Thymus (tissue), 14 donors: ENCODE measurements at places on chromosomes 4 and X.
A peak's percentile ranks its signal among the peaks of the same experiment; 100 is the strongest.

DNA sequence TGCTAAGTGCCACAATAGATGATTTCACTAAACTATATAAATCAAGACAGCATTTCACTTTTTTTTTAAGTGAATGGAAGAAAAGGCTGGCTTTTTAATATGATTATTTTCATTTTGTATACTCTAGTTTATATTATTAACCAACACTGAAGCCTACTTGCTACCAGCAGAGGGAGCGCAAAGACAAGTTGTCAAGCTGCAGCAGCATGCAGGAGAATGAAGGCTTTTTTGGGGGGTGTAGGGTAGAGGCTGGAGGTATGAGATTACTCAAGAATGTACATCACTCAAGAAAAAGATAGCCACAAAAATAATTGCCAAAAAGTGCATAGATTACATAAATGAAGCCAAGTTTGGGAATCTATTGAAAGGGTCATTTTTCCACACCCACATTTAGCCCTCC, 519.5 kb downstream of the FGF13 start:
- no peak overlapping the region for H3K27ac ChIP-seq
- no peak for DNase-seq
- H3K27me3 ChIP-seq, result no peaks in the 10 kb centered on the region
- no peaks in the 10 kb centered on the region for H3K36me3 ChIP-seq
- no peaks in the 10 kb centered on the region for H3K4me1 ChIP-seq

- no peaks in the 10 kb centered on the region for H3K36me3 ChIP-seq
- no peak overlapping the region for H3K4me3 ChIP-seq
- DNase-seq, result peak; percentile 69
- H3K27ac ChIP-seq, result no peak overlapping the region
These were observed 202.2 kb upstream of the GPRIN3 start for GRCh38 chr4:89509708-89510281.

DNA sequence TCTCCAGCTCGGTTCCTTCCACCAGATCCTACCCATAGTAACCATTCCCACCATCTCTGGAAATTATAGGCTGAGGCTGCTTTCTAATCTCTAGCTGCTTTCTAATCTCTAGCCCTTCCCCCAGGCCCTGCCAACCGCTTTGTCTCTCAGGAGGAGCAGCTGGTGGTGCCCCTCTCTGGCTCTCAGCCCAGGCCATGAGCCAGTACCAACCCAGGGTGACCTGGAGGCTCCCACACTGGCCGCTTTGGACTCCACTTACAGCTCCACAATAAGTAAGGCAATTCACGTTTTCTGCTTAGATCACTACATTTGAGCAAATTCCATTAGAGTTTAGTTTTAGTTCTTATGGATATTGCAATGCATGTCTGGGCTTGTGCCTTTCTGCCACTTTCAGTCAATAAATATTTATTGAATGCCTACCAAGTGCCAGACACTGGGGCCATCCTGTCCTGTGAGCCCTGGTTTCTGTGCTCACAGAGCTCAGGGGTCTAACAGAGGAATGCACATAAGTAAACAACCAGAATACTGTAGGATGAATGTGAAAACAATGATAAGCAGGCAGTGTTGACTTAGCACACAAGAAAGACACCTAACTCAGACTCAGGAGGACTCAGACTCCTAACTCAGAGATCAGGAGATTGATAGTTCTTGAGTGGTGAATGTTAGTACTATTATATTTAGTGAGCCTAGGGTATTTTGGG, 38.9 kb downstream of the SMC1A start:
- no peak overlapping the region for H3K27ac ChIP-seq
- no peak for DNase-seq
- H3K4me3 ChIP-seq, result no peak overlapping the region
- H3K4me1 ChIP-seq, result no peaks in the 10 kb centered on the region

GRCh38 chr4:76270244-76271175, 19.0 kb downstream of the FAM47E start:
- no peaks in the 10 kb centered on the region for H3K36me3 ChIP-seq
- no peak overlapping the region for H3K4me3 ChIP-seq
- no peaks in the 10 kb centered on the region for H3K4me1 ChIP-seq
- DNase-seq, result no peak

GRCh38 chrX:56787734-56788152, 58.7 kb downstream of the NBDY start:
- H3K4me3 ChIP-seq, result no peak overlapping the region
- no peak for DNase-seq
- no peak overlapping the region for H3K27ac ChIP-seq

GRCh38 chr4:57591073-57591472, 480.9 kb upstream of the IGFBP7 start:
- no peaks in the 10 kb centered on the region for H3K4me1 ChIP-seq
- H3K27me3 ChIP-seq, result no peaks in the 10 kb centered on the region
- DNase-seq, result no peak
- H3K27ac ChIP-seq, result no peak overlapping the region
- no peak overlapping the region for H3K4me3 ChIP-seq
- H3K36me3 ChIP-seq, result no peaks in the 10 kb centered on the region

DNA sequence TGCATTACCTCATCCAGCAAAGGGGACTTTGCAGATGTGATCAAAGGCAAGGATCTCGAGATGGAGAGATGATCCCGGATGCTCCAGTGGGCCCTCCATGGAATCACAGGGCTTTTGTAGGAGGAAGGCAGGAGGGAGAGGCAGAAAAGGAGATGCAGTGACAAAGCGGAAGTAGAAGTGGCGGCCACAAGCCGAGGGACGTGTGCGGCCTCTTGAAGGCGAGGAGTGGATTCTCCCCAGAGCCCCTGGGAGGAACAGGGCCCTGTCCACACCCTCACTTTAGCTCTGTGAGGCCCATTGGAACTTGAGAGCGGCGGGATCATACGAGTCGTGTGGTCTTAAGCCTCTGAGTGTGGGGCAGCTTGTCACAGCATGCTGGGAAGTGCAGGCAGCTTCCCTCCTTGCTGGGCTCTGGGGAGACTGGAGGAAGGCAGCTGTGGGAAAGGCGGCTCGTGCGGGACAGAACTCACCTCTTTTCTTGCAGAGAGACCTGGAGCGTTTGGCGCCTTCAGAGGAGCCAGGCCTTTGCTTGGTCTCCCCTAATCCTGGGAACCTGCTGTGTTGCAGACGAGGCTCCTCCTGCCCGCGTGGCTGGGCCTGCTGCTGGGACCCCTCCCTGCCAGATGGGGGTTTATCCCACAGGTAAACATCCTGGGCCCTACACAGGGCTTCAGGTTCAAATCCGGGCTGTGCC, 10.2 kb downstream of the SH3TC1 start:
- no peaks in the 10 kb centered on the region for H3K27me3 ChIP-seq
- H3K27ac ChIP-seq, result peak overlapping the region; percentile 11
- H3K4me1 ChIP-seq, result peaks cover 35% of the 10 kb centered on the region
- no peak overlapping the region for H3K4me3 ChIP-seq
